RPMI7951 (cell line): ENCODE measurements at places on chromosomes 5 and 9. TPM values are rescaled to one million over a fixed set of nuclear protein-coding genes. Genes with fewer than 3 reads are reported as not detected.

GRCh38 chr5:59786334-59786805 lies 107.2 kb downstream of the PDE4D start:
- DNase-seq, result peak; percentile 95

GRCh38 chr5:131647048-131647769 lies 12.2 kb upstream of the RAPGEF6 start:
- no peak for DNase-seq

DNA sequence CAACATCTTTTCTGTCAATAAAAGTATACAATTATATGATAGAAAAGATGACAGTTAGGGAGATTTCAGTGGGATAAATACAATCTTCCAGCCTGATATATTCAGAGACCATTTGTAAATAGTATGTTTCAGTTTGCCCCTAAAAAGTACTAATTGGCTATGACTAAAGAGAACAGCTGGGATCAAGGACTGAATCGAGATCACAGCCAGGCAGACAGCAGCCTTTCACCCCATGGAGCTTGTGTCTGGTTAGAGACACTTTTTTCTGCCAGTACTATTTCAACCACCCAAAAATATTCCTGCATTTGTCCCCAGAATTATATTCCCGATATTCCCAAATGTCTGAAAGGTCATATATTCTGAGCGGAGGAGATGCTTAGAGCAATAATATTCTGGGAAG lies 577.3 kb upstream of the TLE4 start:
- no peak for DNase-seq

- no peak for DNase-seq
Measured at GRCh38 chr9:8491563-8491962, 692.0 kb upstream of the DMAC1 start.

DNA sequence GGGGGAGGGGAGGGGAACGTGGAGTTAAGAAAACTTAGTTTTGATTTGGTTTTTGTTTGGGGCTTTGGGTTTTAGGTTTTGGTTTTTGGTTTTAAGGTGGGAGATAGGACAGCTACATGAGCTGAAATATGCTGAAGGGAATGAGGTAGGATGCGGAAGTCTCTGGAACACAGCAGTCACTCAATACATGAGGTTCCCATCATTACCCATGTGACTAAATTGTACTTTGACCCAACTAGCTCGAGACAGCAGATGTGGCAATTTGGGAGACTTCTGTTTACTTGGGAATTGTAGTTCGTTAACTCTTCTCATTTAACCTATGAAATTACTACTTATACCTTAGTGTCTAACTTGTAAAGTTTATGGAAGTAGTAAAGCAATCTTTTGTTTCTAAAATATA lies 124.2 kb downstream of the TLE1 start:
- no peak for DNase-seq

- no peak for DNase-seq
Measured at GRCh38 chr9:128362774-128363173, 8.4 kb upstream of the URM1 start.

DNA sequence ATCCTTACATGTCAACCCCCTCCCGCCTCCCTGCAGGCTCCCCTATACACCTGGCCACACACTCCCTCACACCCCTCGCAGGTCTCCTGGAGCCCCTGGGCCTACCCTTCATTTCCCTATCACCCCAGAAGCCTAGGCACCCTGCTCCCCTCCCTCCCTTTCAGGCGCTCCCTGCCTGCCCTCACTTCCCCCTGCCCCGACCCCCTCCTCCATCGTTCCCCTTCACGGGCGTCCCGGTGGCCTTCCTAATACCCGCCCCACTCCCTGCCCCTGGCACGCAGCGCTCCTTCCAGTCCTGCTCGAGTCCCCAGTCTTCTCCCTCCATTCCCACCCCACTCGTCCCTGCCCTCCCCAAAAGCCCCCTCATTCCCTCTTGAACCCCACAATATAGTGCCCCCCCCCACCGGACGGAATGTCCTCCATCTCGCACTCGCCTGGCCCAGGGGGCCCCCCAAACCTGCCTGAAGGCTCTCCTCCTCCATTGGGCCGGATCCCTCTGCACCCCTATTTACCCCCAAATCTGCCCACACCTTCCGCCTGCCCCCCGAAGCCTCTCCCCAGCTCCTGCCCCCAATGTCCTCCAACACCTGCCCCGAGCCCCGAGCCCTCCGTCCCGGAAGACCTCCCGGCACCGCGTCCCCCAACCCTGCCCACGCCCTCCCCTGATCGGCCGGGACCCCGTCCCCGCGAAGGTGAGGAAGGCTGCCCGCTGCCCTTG lies 746 bp downstream of the STRBP start:
- DNase-seq, result no peak

Gene BRD9
- total RNA-seq, result 24.0 and 27.9 TPM in 2 replicates

Gene TSSK1B
- total RNA-seq, result not detected in 2 replicates

Gene PCDHB13
- total RNA-seq, result 2.5 and 2.6 TPM in 2 replicates

Gene NEURL1B
- total RNA-seq, result 3.8 and 5.9 TPM in 2 replicates

Gene PCDHGC5
- total RNA-seq, result 1.1 and 1.2 TPM in 2 replicates

GRCh38 chr5:57551251-57551650 lies 68.6 kb upstream of the ACTBL2 start:
- no peak for DNase-seq

GRCh38 chr9:135289081-135289491 lies 190.5 kb upstream of the PPP1R26 start:
- no peak for DNase-seq

GRCh38 chr5:113678924-113679575 lies 165.6 kb downstream of the YTHDC2 start:
- DNase-seq, result peak; percentile 23

GRCh38 chr5:179906795-179907555 lies 722 bp downstream of the TBC1D9B start:
- DNase-seq, result peak; percentile 18

DNA sequence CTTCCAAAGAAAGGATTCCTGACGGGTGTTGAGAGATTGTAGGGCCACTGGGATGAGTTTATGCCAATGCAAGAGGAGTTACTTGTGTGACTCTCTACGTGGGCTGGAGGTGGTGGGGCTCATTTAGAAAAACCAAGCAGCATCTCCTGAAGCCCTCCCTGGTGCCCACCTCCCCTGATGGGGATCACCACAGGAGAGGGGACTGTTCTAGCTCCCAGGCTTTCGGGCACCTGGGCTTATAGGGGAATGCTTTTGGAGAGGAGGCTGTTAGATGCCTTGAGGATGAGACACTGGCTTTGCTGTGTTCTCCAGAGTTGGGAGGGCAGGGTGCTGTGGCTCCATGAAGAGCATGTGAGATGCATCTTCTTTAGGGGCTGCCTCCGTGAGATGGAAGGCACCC lies 65.0 kb downstream of the IRX1 start:
- no peak for DNase-seq

Gene GLIPR2
- total RNA-seq, result 7.2 and 9.3 TPM in 2 replicates

Gene FAM163B
- total RNA-seq, result 1.1 and 1.2 TPM in 2 replicates

DNA sequence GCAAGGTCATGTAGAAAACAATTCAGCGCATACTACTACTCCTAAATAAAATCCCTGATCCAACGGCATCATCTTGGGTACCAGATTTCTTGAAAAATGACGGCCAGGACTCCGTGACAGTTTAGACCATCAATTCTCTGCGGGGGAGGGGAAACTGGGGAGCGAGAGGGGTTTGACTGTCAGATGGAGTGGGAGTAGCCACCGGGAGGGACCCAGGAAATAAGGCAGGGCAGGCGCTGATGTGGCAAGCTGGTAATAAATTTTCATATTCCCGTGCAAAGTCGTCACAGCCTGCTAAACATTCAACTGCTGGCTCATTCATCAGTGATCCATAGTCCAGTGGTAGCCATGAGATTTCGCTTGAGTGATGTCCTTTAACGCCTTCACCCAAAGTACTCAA lies 457 bp upstream of the CDH18 start:
- no peak for DNase-seq

DNA sequence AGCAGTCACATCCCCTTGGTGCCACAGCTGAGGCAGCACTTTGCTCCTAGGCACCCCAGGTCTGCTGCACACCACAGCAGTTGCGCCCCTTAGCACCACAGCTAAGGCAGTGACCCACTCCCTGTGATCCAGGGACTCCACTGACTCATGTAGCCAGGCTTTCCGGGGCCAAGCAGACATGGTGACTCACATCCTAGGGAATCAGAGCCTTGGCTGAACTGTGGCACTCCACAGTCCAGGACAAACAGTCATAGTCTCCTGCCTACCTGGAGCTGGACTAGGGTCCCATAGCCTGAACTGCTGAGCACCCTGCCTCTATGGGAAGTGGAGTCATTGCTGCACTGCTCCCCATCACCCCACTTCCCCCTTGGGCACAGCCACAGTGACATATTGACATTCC lies 338.7 kb downstream of the NPR3 start:
- DNase-seq, result peak; percentile 91

DNA sequence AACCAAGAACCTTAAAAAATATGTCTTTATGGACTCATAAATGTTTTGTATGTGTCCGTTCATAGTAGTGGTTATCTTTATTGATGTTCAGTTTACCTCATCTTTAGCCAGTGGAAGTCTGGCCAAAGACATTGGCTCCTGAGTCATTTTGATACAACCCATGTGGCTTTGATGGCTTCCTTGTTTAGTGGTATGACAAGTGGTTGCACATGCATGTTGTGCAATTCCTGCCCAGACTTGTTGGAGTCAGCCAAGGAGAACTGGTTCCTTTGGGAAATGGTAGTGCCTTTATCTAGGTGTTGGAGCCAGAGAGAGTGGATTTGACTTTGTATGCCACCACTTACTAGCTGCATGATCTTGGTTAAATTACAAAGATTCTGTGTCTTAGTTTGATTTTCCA lies 94.3 kb downstream of the RPS23 start:
- peak; percentile 26 for DNase-seq

Gene GPRIN1
- total RNA-seq, result 4.9 and 6.2 TPM in 2 replicates

Gene MELK
- 94.6 and 121 TPM in 2 replicates for total RNA-seq

Gene AIF1L
- total RNA-seq, result 0.39 and 0.72 TPM in 2 replicates

DNA sequence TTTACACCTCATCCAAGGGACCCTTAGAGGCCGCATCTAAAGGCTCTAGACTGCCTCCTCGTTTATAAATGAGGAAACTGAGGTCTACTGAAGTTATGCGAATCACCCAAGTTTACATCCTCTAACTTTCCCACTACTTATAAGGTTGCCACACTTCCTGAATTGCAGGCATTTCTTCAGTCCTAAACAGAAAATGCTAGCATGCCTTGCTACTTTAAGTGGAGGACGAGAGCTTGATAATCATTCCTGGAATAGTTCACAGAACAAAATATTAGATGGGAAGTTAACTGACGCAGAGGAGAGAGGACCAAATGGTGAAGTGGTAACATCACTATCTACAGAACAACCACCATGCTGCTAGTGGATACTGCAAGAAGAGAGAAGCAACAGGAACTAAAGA lies 85.8 kb downstream of the GNAQ start:
- no peak for DNase-seq

- DNase-seq, result no peak
Measured at GRCh38 chr5:16852251-16853005, 83.7 kb downstream of the MYO10 start.

GRCh38 chr9:76526026-76526425 lies 67.0 kb downstream of the GCNT1 start:
- no peak for DNase-seq

DNA sequence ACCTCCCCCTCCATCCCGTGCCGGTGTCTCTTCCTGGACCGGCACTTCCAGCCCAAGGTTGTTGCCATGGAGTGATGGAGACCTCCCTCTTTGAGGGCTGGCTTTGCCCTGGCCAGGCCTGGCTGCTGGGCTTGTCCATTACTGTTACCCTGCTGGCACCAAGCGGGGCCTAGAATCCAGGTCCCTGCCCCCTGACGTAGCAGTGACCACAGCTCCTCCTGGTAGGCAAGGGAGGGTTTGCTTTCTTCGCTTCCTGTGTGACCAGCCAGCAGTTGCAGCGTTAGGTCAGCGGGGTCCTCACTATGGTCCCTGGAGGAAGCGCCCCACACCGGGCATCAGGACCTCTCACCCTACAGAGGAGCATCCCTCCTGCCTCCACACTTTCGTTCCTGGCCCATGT lies 146.7 kb upstream of the COL5A1 start:
- no peak for DNase-seq

- DNase-seq, result peak; percentile 37
Measured at GRCh38 chr5:143606043-143606752, 202.7 kb upstream of the NR3C1 start.

Gene ABCA1
- 20.8 TPM in 2 replicates for total RNA-seq

- DNase-seq, result peak; percentile 57
Measured at GRCh38 chr5:83718195-83718825, 2.3 kb downstream of the HAPLN1 start.

DNA sequence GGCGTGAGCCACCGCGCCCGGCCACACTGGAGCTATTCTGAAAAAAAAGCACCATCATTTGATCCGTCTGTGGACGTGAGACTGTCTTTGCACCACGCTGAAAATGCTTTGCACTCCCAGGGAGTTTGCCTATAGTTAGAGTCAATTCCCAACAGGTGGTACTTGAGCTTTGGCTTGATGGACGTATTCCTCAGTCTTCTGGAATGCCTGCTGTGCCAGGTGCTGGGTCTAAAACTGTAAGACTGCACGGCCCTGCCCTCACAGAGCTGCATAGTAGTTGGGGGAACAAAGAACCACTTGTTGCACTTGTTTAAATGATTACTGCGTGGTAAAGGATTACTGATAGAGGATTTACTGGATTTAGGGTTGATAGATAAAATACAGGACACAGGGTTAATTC lies 3.4 kb upstream of the CCNO start:
- DNase-seq, result no peak

Gene PTGR1
- 86.5 and 92.4 TPM in 2 replicates for total RNA-seq

DNA sequence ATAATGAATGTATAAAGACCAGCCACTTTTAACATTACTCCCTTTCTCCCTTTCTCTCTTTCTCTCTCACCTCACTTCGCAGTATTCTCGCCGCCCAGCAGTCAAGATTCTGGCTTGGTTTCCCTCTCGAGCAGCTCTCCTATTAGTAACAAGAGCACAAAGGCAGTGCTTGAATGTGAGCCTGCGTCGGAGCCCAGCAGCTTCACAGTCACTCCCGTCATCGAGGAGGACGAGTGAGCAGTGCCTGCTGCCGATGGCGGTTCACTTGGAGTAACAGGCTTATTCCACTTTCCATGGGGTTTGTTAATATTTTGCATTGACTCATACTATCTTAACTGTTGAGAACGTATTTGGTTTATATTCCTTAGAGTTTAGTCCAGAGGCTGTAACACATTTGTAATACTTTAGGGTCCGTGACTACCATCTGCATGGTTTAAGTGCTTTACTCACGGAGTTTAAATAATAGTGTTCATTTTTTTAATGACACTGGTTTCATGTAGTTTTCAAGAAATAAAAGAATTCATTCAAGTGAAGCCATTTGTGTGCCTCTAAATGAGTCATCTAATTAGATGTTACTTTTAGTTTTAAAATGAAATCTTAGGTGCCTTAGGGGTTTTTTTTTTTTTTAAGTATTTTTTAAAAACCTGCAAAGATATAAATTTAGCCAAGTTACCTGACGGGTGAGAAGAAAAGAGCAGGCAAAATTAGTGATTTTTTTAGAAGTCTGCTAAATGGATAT lies 8.4 kb upstream of the DMRT3 start:
- DNase-seq, result peak; percentile 7

DNA sequence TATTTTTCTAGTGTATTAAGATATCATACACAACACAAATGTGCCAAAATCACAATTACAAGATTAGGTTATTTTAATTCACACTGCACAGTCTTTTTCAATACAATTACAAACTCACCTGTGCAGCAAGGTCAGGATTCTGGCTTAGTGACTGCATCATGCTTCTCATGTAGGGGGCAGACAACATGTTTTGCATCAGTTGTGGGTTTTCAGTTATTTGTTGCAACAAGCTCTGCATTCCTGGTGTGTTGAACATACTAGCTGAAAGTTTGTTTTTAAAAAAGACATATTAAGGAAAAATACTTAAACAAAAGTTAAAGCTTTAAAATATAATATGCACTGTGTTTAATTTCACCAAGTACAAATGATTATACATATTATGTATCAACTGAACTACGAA lies 38.7 kb downstream of the UBQLN1 start:
- no peak for DNase-seq

Gene C5orf46
- 0.36 and 1.5 TPM in 2 replicates for total RNA-seq
